ENCODE measurements at places on chromosomes 7 and 10. TPM values are rescaled to one million over a fixed set of nuclear protein-coding genes. Genes with fewer than 3 reads are reported as not detected.

GRCh38 chr7:21076054-21076453, 289.4 kb upstream of the SP8 start:
- no peak for DNase-seq

DNA sequence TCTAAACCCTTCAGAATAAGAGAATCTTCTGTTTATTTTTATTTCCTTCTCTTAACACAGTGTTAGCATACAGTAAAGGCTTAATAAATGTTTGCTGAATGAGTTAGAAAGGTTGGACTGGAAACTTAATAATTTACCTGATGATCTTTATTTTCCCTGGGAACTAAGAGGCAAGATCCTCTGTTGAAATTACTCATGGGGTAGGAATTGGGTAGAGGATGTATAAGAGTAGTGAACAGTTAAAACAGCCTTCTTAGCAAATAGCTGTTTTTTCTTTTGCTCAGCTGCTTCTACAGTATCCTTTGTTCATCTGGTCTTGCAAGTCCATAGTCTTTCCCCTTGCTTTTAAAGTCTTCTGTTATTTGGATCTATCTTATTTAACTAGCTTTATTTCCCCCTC, 80.0 kb downstream of the AKAP9 start:
- DNase-seq: no peak

DNA sequence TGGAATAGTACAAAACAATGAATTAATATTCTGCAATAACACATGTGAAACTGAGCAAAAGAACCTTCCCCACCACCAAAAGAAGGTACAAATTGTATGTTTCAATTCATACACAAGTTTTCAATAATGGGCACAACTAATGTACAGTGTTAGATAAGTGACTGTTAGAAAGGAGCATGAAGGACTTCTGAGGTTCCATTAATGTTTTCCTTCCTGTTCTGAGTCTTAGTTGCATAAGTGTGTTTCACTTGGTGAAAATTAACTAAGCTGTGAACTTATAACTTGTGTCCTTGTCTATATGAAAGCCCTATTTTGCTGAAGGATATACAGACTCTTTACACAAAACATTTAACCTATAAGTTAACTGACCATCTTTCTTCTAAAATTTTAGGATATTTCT, 8.2 kb downstream of the GSAP start:
- no peak for DNase-seq

Gene TECPR1
- 20.9 TPM for total RNA-seq

Gene CLCN1
- not detected for total RNA-seq

Gene OR2A12
- not detected for total RNA-seq
